ENCODE measurements at places on chromosomes 3 and 15.
A peak's percentile ranks its signal among the peaks of the same experiment; 100 is the strongest.

- DNase-seq: no peak
Measured at GRCh38 chr15:89587955-89588354, 12.7 kb downstream of the TICRR start.

DNA sequence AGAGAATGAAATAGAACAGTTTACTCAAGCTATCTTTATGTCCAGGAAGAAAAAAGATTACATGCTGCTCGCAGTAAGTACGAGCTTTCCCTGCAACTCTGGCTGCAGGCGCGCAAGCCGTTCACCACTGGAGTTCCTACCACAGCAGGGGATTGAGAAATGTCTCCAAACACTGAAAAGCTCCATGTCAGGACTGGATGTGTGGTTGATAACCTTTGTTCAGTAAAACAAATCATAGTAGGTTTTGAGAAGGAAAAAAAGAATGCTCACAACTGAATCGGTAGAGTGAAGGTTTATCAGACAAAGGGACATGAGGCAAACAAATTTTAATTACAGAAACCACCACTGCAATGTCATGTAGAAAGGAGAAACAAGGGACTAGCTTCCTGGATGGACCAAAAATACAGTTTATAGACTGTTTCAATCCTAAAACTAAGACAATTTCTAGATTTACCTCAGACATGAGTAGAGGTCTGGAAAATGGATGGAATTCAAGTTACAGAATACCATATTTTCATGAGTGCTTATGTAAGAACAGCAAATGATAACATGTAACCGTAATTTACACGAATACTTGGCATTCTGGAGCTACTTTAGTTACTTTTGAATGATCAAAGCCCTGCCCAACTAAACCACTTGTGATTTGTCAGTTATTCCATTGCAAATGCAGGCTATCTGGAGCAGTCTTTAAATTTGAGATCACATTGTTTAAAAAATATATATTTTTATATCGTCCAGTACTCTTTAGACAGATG is 471.1 kb downstream of the SHQ1 start:
- no peak for DNase-seq

DNA sequence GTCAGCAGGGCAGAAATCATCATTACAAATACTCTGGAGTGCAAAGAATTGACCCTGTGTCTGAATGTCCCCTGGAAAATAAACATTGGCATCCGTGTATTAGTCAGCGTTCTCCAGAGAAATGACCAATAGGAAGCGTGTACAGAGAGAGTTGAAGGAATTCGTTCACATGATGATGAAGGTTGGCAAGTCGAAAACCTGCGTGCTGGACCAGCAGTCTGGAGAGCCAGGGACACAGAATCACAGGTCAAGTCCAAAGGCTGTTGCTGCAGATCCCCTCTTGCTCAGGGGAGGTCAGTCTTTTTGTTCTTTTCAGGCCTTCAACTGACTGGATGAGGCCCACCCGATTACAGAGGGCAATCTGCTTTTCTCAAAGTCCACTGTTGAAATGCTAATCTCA is 16.6 kb downstream of the GP9 start:
- no peak for DNase-seq

DNA sequence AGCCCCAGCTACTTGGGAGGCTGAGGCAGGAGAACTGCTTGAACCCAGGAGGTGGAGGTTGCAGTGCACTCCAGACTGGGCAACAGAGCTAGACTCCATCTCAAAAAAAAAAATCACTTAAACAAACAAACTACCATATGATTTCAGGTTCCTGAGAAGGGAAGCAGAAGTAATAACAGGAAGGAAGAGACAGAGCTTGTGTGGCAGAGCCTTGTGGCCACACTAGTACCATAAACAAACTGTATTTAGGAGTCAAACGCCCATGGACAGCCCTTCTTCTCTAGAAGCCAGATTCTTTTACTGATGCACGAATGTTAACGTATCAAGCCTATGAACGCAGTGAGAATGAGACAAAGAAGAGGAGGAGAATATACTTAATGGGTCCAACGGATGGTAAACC is 12.0 kb downstream of the MTMR10 start:
- no peak for DNase-seq

DNA sequence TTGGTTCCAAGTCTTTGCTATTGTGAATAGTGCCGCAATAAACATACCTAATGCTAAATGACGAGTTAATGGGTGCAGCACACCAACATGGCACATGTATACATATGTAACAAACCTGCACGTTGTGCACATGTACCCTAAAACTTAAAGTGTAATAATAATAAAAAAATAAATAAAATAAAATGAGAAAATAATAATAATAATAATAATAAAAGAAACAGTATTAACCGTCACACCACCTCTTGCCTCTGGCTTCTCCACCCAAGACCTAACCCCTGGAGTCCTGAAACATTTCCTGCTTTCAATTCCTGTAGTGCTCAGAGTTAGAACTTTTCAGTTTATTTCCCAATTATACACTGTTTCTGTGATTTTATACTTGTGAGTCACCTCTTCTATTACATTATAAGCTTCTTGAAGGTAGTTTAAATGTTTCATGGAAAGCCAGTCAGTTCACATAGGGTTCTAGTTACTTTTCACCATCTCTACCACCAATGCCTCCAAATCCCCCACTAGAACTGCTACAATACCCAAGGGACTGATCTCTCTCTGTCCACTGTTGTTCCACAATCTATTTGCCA is 18.4 kb upstream of the GHSR start:
- DNase-seq: no peak

- peak; percentile 91 for DNase-seq
Measured at GRCh38 chr15:32838820-32839219, 121.0 kb downstream of the GREM1 start.

- DNase-seq: no peak
Measured at GRCh38 chr3:66017591-66017990, 21.1 kb downstream of the MAGI1 start.

DNA sequence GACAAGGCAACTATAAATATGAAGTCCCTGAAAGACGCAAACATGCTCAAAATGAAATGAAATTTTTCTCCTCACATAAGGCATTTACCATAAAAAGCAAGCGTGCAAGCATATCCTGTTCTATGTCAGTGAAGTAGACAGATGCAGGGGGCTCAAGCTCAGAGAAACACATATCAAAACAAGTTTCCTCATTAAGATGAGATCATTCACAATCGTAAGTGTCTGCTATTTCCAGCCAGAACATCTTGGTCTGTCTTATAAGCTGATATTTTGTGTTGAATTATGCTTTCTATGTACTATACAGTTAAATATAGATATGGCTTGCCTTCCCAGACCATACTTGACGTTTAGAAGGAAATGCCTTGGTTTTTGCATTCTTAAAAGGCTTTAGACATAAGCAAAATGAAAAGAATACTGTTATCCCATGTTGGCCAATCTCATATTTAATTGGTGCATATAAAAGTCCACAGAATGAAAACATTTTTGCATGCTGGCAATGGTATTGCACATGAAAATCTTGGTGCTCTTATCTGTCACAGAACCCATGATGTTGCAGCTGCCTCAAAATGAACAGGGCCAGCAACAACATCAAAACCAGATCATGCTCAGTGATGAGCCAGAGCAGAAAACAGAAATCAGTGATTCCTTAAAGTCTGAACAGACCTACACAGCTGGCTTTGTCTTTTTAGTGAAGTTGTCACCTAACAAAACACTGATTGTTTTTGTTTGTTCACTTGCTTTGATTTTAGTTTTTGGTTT is 65.4 kb downstream of the SIDT1 start:
- DNase-seq: no peak

- no peak for DNase-seq
Measured at GRCh38 chr3:138473391-138473790, 39.0 kb downstream of the ESYT3 start.

Measured in globus pallidus (tissue), 1 donor.